ENCODE measurements at places on chromosomes 16 and 17. TPM values are rescaled to one million over a fixed set of nuclear protein-coding genes. Genes with fewer than 3 reads are reported as not detected.

The RGS11 gene
- total RNA-seq: 0.27 TPM

The GFAP gene
- not detected for total RNA-seq

The DHRS7C gene
- not detected for total RNA-seq

The DNAAF1 gene
- total RNA-seq: not detected

The ZNF232 gene
- total RNA-seq: 12.6 TPM

The NPEPPS gene
- 107 TPM for total RNA-seq

The KRT33A gene
- total RNA-seq: not detected

The RUNDC3A gene
- total RNA-seq: 0.64 TPM

The FOXJ1 gene
- total RNA-seq: 0.32 TPM

The CD300LF gene
- not detected for total RNA-seq

The CES3 gene
- 9.0 TPM for total RNA-seq

The EFCAB5 gene
- 1.9 TPM for total RNA-seq

The TNFRSF13B gene
- total RNA-seq: not detected
